ENCODE measurements at places on chromosomes 1 and 21. TPM values are rescaled to one million over a fixed set of nuclear protein-coding genes. Genes with fewer than 3 reads are reported as not detected.

Gene FCRL5
- not detected for polyA plus RNA-seq

Gene PHACTR4
- polyA plus RNA-seq = 43.9 TPM

Gene CGN
- 7.1 TPM for polyA plus RNA-seq

Gene BGLAP
- polyA plus RNA-seq = 2.9 TPM

Gene PPIE
- 78.5 TPM for polyA plus RNA-seq

Gene ZBTB18
- 27.4 TPM for polyA plus RNA-seq

Gene MX2
- polyA plus RNA-seq = 0.93 TPM

Gene C4BPA
- polyA plus RNA-seq = not detected

Gene TMPRSS15
- not detected for polyA plus RNA-seq

Gene EXO1
- 12.8 TPM for polyA plus RNA-seq

Data from brain (organoid and tissue), 16 donors.